Left hindlimb (tissue), 1 donor: ENCODE measurements at places on chromosomes 13 and 19.
A peak's percentile ranks its signal among the peaks of the same experiment; 100 is the strongest.

GRCh38 chr13:113427562-113428468, 25.5 kb downstream of the ADPRHL1 start:
- no peak for DNase-seq

GRCh38 chr13:35882722-35883497, 248.3 kb downstream of the DCLK1 start:
- DNase-seq, result no peak

DNA sequence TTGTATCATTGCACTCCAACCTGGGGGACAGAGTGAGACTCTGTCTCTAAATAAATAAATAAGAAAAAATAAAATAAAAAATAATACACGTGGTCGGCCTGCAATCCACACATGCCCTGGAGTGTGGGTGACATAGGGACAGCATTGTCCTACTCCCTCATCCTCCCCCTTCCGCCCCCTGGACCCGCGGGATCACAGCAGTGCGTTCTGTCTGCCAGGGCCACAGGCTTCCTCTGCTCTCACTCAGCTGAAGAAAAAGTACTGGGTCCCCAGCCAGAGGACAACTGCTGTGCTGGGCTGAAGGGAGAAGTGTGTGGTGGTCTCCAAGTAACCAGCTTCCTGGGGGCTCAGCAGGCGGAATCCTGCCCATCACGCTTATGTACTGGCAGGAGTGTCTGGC, 6.3 kb downstream of the BCAT2 start:
- DNase-seq, result no peak

DNA sequence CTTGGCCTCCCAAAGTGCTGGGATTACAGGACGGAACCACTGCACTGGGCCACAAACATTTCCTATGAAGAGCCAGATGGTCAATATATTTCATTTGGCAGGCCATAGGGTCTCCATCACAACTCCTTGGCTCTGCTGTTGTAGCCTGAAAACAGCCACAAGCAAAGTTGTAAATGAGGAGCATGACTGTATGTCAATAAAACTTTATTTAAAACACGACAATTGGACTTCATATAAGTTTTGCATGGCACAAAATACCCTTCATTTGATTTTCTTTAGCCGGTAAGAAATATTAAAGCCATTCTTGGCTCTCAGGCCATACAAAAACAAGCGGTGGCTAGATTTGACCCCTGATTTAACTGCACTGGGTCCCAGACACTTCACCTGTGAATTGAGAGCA, 3.1 kb upstream of the FPR1 start:
- DNase-seq, result no peak

GRCh38 chr19:535017-535835, 3.7 kb downstream of the CDC34 start:
- DNase-seq, result no peak

- no peak for DNase-seq
These were observed 12.5 kb downstream of the NLRP8 start for GRCh38 chr19:55959996-55960675.

DNA sequence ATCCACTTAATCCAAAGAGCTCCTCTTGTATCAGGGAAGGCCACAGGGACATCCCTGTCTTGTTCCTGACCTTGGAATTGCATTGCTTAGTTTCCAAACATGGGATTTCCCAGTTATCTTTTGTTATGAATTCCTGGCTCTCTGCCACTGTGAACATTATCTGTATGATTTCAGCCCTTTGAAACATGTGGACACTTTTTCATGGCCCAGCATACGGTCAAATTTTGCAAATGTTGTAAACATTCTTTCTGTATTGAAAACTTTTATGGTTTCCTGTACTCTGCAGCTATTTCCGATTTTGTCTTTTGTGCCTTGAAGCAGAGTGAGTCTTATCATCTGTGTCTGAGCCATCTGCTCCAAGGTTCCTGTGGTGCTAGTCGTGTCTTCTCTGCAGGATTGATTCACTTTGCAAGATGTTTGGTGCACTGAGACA, 4.5 kb upstream of the CFAP97D2 start:
- no peak for DNase-seq

DNA sequence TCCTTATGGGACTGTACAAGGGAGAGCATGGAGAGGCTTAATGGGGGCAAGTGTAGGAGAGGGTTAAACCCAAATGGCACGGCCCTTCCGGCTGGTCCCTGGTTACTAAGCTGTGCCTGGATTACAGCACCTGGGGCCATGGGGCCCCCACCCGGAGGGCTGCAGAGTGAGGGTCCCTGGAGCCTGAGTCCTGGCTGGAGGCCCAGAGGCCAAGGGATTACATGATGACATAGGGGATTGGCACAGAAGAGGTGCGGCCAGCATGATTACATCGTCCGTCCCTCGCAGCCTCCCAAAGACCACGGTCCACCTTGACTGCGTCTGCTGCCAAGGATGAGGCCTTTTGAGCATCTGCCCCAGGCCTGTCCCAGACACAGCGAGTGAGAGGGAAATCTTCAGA, 149.4 kb downstream of the URI1 start:
- DNase-seq, result no peak

GRCh38 chr19:8441725-8442544, 2.8 kb upstream of the HNRNPM start:
- DNase-seq, result no peak

DNA sequence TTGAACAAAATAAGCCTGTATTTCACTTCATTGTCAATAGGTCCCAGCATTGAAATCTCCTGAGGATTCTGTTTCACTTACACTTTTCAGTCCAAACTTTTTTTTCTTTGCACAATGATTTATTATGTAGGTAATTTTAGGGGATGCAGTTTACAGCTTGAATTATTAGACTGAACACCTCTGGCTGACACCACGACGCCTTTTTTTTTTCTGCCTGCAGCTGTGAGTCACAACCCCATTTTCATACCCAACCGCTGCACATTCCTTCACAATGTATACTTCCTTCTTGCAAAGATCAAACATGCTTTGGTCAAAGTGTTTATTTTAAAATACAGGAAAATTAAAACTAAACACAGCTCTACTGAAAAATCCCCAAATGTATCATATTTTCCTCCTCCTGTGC, 11.4 kb downstream of the ZIC2 start:
- DNase-seq, result no peak

- DNase-seq, result no peak
These were observed 40.7 kb upstream of the DOCK9 start for GRCh38 chr13:99018418-99019180.

DNA sequence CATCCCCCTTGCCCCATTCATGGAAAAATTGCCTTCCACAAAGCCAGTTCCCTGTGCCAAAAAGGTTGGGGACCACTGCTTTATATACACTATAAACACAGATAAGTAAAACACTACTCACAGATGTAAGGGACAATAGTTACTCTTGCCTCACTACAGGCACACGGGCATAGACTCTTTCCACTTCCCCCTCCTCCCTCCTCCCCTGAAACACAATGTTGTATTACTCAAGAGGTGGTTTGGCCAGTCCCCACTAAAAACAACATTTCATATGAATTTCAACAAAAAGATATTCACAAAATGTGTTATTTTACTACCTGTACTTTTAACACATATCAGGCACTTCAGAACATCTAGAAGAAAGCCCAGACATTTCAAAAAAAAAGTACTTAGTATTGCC, 45.1 kb downstream of the EPSTI1 start:
- DNase-seq, result no peak

DNA sequence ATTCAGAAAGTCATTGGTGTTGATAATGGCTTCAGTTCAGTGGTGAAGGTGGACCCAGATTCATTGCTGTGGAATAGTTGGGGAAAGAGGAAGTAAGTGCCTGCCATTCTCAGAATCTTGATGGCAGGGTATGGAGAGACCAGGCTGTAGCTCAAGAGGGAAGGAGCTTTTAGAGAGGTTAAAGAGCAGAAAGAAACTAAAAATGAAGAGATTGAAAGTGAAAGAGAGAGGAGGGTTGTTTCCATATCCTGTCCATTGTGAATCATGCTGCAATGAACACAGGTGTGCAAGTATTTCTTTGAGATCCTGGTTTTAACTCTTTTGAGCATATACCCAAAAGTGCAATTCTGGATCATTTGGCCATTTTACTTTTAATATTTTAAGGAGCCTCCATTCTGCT, 12.5 kb downstream of the GJB6 start:
- DNase-seq, result no peak

GRCh38 chr13:27601208-27601607, 19.1 kb downstream of the LNX2 start:
- no peak for DNase-seq

DNA sequence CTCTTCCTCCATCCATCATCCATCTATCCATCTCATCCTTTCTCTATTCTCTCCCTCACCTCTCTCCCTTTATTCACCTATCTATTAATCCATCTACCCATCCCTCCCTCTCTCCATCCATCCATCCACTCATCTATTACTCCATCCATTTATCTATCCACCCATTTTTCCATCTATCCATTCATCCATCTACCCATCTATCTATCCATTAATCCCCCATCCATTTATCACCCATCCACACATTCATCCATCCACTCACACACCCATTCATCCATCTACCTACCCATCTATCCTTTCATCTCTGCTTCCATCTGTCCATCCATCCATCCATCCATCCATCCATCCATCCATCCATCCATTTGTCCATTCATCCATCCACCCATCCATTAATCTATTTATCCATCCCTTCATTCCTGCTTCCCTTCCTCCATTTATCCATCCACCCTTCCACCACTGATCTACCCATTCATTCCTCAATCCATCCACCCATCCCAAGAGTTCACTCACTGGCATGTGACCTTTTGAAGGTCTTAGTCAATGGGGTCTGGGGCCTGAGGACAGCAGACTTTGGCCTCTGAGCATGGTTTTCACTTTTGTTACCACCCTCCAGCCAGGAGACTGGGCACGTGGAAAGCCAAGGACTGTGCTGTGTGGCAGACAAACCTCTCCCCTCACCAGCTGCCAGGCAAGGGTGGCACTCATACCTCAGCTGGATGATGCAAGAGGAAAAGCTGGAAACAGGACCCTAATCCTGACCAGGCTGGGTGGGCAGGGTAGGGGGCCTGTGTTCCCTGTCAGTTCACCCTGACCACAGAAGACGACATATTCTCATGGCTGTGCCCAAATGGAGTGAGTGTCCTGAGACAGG, 126.7 kb downstream of the URI1 start:
- no peak for DNase-seq

GRCh38 chr13:41384749-41385503, 72.4 kb upstream of the RGCC start:
- no peak for DNase-seq

GRCh38 chr13:39879286-39880035, 224.0 kb downstream of the COG6 start:
- no peak for DNase-seq

GRCh38 chr13:99987154-99988019, 5.8 kb downstream of the ZIC2 start:
- DNase-seq, result peak; percentile 26

- peak; percentile 64 for DNase-seq
These were observed 22.2 kb downstream of the SIGLEC5 start for GRCh38 chr19:51607920-51608562.

DNA sequence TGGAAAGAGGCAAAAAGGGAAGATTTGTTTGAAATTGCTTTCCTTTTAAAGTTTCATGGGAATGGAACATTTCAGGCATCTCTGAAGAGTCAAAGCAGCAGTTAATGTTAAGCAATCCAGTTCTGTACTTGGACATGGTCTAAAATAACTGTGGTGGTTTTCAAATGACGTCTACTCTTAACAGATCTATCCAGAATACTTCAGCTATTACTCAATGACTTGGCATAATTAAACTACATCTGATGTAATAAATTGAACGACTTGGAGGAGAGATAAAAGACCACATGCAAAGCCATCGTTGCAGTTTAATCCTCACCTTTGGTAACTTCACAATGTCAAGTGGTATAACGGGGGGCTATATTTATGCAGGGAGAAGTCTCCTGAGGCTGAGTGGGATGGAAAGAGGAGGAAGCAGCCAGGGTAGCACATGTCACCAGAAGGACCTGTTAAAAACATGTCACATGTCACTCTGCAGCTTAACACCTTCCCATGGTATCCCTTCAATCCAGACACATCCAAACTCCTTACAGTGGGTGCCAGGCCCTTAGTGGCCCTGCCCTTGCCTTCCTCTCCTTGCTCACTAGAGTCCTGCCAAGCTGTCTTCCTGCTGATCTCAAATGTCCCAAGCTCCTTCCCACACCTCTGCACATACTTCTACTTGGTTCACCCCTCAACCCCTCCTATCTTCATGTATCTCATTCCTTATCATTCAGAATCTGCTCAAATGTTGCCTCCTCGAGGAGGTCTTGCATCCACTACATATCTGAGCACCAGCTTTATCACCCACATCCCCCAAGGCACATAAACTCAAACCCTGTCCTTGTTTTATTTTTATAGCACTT, 327.8 kb downstream of the SUCLA2 start:
- no peak for DNase-seq

- no peak for DNase-seq
These were observed 1432.4 kb downstream of the UQCRFS1 start for GRCh38 chr19:27780367-27781075.

GRCh38 chr13:23992781-23993679, 95.7 kb upstream of the C1QTNF9B start:
- peak; percentile 63 for DNase-seq

- no peak for DNase-seq
These were observed 863.9 kb upstream of the GPC6 start for GRCh38 chr13:92362717-92363116.

DNA sequence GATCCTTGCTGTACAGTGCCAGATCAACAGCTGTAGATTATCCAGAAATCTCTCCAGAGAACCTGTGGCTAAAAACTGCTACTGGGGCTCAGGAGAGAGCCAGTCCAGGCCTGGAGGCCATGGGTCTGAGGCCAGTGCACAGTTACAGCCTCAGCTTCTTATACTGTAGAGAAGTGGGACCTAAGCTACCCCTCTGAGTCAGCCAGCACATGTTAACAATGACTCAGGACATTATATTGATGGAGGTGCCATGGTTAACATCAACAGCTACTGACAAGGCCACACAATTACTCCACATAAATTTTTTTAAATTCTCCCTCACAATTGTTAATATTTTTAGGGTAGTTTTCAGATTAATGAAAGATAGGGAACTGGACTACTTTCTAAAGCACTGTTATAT, 138.5 kb downstream of the RBM26 start:
- no peak for DNase-seq

- no peak for DNase-seq
These were observed 363.9 kb upstream of the ZNF507 start for GRCh38 chr19:31981545-31981944.

- DNase-seq, result no peak
These were observed 4.9 kb upstream of the HSPH1 start for GRCh38 chr13:31166591-31166990.

DNA sequence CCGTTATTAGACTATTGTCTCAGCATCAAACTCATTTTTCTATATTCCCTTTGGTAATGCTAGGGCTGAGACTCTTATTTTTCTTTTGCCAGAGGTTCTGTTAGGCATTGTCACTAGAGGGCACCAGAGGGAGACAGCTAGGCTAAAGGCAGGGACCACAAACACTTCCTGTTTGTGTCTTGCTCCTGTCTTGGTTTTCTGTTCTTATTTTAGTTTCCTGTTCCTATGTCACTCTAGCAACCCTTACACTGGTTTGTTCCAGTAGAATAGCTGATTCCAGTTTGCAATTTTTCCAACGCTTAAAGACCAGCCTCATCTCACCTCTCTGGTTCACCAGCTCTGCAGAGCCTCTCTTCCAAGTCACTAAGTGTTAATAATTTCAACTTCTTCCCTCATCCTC, 772.0 kb downstream of the DIAPH3 start:
- DNase-seq, result peak; percentile 40

GRCh38 chr19:18915639-18916038, 3.5 kb downstream of the COPE start:
- no peak for DNase-seq

- peak; percentile 34 for DNase-seq
These were observed 504.8 kb downstream of the SLITRK1 start for GRCh38 chr13:83377491-83377890.
